Brain pericyte (primary cell): ENCODE measurements at places on chromosomes 2 and 18.

GRCh38 chr18:51425475-51425874 lies 228.0 kb upstream of the MEX3C start:
- no peak for DNase-seq

DNA sequence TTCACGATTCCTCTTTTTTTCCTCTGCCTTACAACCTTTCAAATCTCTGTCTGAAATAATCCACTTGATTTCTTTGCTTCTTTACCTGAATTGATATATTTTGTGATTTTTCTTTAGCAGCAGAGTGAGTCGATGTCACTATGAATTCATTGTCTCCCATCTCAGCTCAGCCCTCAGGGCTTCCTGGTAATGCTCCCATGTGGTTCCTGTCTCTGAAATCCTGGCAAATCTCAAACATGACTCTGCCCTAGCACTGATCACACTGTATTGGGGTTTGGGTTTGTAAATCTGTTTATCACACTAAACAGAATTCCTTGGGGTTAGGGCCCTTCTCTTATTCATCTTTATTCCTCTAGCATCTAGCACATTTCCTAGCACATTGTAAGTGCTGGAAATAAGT lies 43.0 kb upstream of the MSTN start:
- DNase-seq: no peak

DNA sequence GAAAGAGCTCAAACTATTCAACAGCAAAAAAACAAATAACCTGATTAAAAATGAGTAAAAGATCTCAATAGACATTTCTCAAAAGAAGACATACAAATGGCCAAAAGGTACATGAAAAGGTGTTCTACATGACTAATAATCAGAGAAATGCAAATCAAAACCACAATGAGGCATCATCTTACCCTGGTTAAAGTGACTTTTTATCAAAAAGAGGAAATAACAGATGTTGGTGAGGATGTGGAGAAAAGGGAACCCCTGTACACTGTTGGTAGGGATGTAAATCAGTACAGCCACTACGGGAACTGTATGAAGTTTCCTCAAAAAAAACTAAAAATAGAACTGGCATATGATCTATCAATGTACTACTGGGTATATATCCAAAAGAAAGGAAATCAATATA lies 39.8 kb upstream of the TMEM163 start:
- DNase-seq: no peak

- DNase-seq: no peak
Measured at GRCh38 chr2:36441065-36441625, 85.6 kb downstream of the CRIM1 start.

DNA sequence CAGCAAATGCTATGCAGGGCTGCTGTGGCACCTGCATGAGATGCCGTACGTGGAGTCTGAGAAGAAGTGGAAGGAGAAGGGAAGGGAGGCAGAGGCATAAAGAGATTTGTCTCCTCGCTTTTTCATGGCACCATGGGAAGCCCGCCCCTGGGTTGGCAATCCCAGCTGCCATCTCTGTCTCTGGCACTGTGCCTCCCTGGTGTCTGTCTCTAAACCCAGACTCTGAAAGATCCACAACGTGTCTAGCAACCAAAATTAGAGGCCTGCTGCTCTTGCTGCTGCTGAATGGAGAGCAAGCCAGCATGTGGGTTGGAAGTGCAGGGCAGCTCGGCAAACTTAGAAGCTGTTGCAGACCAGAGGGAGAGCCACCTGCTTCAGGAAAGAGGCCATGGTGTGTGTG lies 53.1 kb downstream of the INO80C start:
- no peak for DNase-seq
